Progenitor cell of endocrine pancreas (in vitro differentiated cells): ENCODE measurements at places on chromosomes 1 and 21.

DNA sequence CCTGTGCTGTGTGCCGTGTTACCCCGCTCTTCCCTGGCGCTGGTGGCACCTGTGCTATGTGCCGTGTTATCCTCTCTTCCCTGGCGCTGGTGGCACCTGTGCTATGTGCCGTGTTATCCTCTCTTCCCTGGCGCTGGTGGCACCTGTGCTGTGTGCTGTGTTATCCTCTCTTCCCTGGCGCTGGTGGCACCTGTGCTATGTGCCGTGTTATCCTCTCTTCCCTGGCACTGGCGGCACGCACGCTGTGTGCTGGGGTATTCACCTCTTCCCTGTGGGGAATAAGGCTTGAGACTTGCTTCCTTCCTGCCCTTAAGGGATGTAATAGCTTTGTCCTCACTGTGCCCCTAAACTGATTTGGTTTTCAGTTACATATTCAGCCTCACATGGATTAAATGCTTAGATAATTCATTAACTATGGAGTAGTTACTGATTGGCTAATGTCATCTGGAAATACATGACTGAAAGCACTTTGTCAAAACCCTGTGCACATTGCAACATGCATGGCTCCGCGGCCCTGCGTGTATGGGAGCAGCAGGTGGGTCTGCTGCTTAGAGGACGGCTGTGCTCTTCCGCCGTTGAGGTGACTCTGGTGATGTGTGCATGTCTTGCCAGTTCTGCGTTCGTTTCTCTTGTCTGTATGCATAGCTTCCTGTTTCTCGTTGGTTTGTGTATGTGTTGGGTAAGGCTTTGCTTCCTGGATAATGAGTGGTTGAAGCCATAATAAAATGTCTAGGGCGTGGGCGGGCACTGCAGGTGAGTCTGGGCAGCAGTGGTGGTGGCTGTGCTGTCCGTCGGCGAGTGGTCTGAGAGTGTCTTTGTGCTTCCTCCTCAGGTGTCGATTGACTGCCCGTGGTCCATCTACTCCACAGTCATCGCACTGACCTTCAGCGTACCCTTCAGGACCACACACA is 17.9 kb upstream of the PWP2 start:
- no peaks in the 10 kb centered on the region for H3K4me1 ChIP-seq
- no peak overlapping the region for H3K4me3 ChIP-seq
- no peak overlapping the region for H3K27ac ChIP-seq

- no peak for DNase-seq
- H3K4me1 ChIP-seq: peaks cover 23% of the 10 kb centered on the region
- no peaks in the 10 kb centered on the region for H3K36me3 ChIP-seq
- H3K27ac ChIP-seq: no peak overlapping the region
- H3K27me3 ChIP-seq: peaks cover 3% of the 10 kb centered on the region
Measured at GRCh38 chr1:29415156-29415830, 179.0 kb downstream of the PTPRU start.

- no peak overlapping the region for H3K4me3 ChIP-seq
- peaks cover 3% of the 10 kb centered on the region for H3K36me3 ChIP-seq
- no peaks in the 10 kb centered on the region for H3K4me1 ChIP-seq
- no peak for DNase-seq
- H3K27me3 ChIP-seq: no peaks in the 10 kb centered on the region
- H3K27ac ChIP-seq: no peak overlapping the region
Measured at GRCh38 chr1:2847086-2847985, 45.8 kb upstream of the TTC34 start.

- no peak overlapping the region for H3K27ac ChIP-seq
- no peaks in the 10 kb centered on the region for H3K4me1 ChIP-seq
- H3K4me3 ChIP-seq: no peak overlapping the region
- H3K27me3 ChIP-seq: no peaks in the 10 kb centered on the region
Measured at GRCh38 chr1:55147524-55147923, 67.6 kb downstream of the USP24 start.
